ENCODE measurements at places on chromosomes 5 and 9.

DNA sequence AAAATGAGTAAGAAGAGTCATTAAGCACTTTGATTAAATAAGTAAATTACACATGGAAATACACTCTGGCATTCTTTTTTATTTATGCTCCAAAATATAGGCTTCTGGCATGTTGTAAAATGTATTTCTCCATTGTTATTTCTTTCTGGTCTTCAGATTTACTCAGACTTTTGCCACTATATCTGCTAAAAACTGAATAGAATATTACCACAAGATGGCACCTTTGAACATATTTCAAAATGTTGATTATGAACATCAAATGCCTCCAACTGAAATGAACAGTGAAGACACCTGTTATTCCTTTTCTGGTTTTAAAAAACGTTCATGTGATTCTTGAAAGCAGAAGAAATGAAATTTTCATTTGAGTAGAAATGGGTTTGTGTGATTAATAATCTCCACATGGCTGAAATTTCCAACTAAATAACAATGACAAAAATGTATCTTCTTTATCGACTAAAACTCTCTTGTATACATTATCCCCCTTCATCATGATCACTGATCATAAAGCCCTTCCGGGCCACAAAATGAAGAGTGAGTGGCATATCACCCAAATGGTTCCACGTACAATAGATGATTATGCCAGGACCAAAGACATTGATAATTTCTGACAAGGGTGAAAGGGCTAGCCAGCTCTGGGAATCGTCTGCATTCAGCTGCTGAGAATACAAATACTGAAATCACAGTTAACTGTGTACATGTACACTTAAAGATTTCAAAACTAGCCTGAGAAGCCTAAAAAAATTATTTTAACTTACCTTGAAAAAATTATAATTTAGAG is 23.8 kb downstream of the TYRP1 start:
- no peak for DNase-seq

DNA sequence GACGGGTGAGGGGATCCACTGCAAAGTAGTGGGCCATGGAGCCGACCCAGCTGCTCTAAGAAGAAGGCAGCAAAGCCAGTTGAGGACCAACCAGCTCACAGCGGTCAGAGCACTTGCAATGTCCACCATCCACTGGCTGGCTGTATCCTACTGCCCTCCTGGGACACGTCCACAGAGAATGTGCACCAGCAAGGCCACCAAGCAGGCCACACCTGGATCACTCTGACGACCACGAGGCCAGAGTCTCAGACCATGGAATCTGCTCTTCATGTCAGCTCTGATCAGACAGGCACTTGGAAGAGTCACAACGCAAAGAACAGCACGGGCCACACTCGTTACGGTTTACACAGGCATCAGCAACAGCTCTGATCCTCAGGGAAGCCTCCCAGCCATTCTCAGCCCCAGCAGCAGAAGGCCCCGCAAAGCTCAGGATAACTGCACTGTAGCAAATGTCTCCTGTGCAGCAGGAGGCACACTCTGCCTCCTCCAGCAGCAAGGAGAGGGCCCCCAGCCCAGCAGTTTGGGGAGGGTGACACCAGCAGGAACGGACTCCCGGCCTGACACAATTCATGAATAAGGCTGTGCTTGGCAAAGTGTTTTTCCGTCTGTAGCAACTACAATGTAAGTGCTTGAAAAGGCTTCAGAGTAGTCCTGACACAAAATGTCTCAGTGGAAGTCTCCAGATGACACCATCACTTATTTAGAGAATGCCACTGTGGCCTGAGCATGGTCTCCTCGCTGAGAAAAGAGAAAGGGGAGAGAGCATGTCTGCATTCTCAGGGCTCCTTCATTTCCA is 15.7 kb downstream of the SEMA4D start:
- no peak for DNase-seq

DNA sequence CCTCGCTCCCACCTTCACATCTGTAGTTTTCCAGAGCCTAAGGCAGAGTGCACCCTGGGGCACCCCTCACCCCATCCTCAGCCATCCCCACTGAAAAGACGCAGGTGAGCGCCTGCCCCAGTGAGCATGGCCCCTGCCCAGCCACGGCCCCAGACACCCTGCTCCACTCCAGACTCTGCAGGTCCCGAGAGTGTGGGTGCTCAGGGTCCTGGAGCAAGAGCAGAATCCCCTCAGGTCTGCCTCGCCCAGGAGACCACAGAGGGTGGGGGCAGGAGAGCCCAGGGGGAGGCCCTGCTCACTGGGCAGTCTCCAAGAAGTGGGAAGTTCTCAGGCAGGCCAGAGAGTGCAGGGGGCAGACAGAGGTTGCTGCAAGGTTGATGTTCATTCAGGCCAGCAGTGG is 158.6 kb upstream of the PPP1R26 start:
- no peak for DNase-seq

GRCh38 chr5:135020111-135020895 is 13.7 kb downstream of the PITX1 start:
- no peak for DNase-seq

GRCh38 chr5:172048539-172049101 is 42.2 kb upstream of the FBXW11 start:
- DNase-seq: no peak

GRCh38 chr5:65535529-65535987 is 27.4 kb downstream of the CENPK start:
- DNase-seq: no peak

DNA sequence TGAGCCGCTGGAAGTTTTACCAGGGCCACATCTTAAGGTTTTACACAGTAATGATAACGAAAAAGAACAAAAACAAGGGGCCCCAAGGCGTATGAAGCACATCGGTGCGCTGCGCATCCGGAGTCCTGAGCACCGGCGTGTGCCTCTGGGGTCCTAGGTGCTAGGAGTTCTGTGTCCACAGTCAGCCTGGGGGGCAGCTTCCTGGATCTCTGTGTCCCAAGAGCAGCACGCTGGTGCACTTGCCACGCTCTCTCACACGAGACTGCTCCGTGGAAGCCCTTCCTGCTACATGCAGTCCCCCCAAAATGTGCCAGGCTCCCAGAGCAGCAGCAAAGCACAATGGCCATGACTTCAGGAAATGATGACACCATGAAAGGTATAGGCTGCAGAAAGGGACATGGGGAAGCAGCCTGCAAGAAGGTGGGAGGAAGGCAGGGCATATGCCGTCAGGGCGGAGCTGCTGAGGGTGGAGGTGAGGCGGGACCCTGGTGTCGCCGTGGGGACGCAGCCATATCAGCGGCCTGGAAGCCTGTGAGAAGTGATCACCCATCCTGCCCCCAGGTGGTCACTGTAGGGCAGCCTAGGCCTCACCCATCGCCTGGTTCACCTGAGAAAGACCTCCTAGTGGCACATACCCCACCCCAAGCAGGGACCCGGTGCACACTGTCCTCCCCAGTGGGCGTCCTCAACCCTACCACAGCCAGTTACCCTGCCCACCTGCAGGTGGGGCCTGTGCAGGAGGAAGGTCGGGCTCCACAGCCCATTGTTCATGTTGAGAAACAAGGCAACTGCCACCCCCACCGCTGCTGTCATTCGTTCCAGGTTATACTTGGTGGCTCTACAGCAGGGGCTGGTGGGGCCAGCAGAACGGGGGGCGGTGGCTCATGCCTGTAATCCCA is 23.6 kb upstream of the SLC6A3 start:
- DNase-seq: no peak

GRCh38 chr5:72386639-72387038 is 66.5 kb downstream of the PTCD2 start:
- DNase-seq: no peak

DNA sequence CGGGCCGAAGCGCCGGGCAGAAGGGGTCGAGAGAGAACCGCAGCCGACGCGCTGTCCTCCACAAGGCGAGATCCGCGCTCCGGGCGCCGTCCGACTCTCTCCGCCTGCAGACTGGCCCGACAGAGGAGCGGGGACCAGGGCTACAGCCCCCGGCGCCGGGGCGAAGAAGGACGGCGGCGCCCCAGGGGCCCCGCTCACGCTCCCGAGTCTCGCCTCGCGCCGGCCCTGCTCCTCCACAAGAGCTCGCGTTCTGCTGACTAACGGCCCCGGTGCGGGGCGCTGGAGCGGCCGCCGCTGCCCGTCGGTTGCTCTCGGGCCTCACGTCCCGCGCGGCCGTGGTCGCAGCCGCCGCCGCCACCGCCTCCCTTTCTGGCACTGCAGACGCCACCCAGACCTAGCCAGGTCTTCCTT is 338 bp downstream of the ABHD17B start:
- DNase-seq: no peak

GRCh38 chr9:136847088-136847825 is 2.0 kb upstream of the PHPT1 start:
- no peak for DNase-seq

GRCh38 chr5:50646591-50646990 is 19.8 kb upstream of the PARP8 start:
- no peak for DNase-seq

DNA sequence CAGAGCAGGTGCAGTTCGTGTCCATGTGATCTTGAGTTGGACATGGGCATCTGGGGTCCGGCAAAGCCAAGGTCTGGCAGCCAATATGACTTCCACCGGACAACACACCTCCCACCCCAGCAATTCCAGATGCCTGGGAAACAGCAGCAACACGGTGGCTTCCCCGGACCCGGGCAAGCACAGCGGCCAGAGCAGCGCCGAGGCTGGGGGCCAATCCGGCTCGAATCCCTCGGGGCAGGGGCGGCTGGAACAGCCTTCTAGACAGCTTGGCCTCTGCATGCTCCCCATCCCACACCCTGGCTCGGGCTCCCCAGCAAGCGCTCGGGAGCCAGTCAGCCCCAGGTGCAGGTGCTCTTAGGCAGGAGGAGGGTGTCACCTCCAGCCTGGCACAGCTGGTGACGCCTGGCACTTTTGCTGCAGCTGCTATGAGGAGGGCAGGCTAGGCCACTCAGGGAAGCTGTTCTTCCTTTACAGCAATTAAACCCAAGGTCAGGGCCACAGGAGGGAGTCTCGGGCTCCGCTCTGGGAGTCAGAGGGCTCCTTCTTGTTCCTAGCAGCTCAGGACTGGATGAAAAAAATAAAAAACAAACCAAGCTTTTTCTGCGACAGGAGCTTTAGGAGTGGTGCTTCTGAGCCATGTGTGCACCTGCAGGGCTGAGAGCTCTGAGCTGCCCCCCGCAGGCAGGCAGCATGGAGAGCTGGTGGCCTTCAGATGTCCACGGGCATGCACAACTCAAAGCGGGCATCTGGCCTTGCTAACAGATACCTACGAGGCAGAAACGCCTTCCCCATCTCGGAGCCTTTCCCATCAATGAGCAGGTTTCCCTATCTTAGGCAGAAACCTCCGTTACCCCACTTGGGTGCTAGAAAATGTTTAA is 28.2 kb downstream of the DBH start:
- no peak for DNase-seq

DNA sequence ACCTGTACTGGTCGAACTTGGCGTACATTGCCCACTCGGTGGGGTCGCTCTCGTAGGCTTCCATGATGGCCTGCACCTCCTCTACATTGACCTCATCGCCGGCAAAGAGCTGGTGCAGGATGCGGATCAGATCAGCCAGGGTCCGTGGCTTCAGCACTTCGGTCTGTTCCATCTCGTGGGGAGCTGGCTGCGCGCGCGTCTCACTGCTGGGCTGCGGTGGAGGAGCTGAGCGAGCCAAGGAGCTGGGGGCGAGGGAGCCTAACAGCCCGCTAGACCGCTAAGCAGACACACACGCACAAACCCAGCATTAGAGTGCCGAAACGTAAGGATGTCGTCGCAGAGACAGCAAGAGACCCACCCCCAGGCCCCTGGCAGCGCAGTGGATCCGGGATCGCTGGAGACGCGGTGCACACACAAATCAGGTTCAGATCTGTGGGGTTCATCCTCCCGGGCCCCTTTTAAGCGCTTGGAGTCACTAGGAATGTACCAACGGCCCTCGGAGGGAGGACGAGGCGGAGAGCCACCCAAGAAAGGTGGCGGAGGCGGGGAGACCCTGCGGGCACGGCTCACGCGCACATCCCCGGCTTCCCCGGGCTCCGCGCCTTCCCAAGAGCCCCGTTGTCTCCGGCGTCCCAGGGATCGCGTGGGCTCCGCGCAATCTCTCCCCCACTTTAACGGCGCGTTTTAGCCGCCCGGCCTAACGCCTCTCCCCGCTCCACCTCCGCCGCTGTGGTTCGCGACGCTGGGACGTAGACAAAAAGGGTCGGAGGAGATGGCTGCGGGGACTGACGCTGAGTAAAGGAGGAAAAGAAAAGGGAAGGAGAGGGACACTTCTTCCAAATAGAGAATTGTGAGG is at the start of gene CDO1:
TSS of gene CDO1 (minus strand) at position 434 of the 856 bp plus-strand sequence. CDS start at position 172, 262 bp downstream.
- no peak for DNase-seq

- DNase-seq: no peak
Observed at GRCh38 chr9:119216651-119217331, 152.4 kb downstream of the BRINP1 start.

GRCh38 chr5:80653502-80653901 is 950 bp upstream of the MSH3 start:
- no peak for DNase-seq

DNA sequence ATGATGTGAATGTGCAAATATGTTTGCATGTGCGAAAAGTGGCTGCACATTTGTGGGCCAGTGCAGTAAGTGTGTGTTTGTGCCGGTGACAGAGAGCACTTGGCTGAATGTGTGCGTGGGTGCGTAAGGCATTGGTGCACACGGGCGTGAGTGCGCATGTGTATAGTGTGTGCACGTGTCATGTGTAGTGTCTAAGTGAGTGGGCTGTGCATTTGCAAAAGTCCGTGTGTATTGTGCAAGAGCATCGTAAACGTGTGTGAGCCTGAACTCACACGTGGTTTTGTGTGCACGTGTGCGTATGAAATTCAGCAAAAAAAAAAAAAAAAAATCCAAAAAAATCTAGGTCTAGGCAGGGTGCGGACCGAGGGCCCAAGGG is 6.5 kb upstream of the EBF1 start:
- DNase-seq: no peak

DNA sequence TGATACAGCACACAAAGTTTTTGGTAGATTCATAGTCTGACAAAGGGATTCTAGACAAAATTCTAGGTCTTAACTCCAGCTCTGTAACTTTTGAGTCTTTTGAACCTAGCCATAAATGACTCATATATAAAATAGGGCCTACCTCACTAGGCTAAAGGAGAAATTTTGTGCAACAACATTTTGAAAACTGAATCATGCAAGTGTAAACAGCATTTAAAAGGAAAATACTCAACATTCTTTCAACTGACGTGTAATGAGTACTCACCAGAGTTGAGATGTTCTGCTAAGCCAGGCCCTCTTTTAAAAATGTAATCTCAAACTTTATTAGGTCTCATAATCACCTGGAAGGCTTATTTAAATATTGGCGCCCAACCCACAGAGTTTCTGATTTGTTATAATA is 113.2 kb downstream of the STK32A start:
- DNase-seq: no peak

GRCh38 chr5:176750144-176750543 is 60.2 kb upstream of the UNC5A start:
- no peak for DNase-seq

DNA sequence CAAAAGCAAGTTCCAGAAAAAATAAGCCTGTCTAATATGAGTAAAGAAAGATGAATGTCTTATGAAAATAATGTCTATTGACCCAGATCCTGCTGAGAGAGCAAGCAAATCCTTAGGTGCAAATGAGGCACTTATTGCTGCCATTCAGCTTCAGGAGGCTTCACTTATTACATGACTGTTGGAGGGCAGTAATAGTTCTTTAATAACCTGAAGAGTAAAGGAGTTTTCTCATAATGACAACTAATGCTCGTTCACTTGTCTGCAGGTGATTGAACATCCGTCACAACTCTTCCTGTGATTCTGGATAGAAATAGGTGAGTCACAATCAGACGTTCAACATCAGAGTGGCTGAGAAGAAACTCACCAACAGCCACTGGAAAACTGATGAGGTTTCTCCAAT is 58.3 kb downstream of the SPOCK1 start:
- DNase-seq: no peak

- no peak for DNase-seq
Observed at GRCh38 chr5:56574778-56575177, 240.6 kb upstream of the MAP3K1 start.
